GM23248 (cell line): ENCODE measurements at places on chromosomes 6 and 20. TPM values are rescaled to one million over a fixed set of nuclear protein-coding genes. Genes with fewer than 3 reads are reported as not detected.
A peak's percentile ranks its signal among the peaks of the same experiment; 100 is the strongest.

- H3K4me1 ChIP-seq, result peaks cover 21% of the 10 kb centered on the region
- peaks cover 38% of the 10 kb centered on the region for H3K36me3 ChIP-seq
- peak; percentile 42 for DNase-seq
- H3K27ac ChIP-seq, result peak overlapping the region; percentile 88
- H3K27me3 ChIP-seq, result no peaks in the 10 kb centered on the region
Observed at GRCh38 chr6:35469751-35470662, 1.8 kb downstream of the RPL10A start.

DNA sequence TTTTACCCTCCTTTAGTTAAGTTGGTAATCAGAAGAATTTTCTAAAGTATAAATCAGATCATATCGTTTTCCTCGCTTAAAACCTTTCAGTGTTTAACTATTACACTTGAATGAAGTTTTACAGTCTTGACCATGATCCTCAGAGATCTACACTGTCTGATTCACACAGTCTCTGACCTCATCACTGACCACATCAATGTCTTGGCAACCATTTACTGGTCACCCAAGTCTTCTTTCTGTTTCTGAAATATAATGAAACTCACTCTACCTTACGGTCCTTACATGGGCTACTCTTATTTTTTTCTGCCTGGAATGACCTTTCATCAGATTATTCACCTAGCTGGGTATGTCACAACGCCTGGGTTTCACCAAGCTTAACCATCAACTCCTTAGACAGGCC, 71.4 kb downstream of the ADGB start:
- peak; percentile 31 for DNase-seq
- H3K4me1 ChIP-seq, result no peaks in the 10 kb centered on the region
- H3K36me3 ChIP-seq, result no peaks in the 10 kb centered on the region
- H3K27ac ChIP-seq, result no peak overlapping the region
- no peak overlapping the region for H3K4me3 ChIP-seq

DNA sequence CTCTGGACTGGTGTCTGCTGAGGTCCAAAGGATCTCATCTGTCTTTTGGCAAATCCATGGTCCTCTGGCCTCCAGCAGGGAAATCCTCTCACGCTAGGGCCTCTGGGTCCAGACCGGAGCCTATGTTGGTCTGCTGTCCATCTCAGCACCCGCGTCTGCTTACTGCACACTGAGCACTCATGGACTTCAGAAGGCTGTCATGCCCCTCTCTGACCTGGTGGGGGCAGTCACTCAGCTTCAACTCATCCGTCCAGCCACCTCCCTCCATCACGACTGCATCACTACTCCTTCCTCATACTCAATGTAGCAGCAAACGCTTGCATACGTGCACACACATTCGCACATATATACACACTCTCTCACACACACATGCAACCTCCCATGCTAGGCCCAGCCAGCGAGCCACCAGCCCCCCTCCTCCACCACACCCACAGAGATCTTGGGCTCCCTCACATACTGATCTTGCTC, 33.3 kb downstream of the GABRR2 start:
- no peak overlapping the region for H3K27ac ChIP-seq
- no peaks in the 10 kb centered on the region for H3K4me1 ChIP-seq
- peaks cover 12% of the 10 kb centered on the region; the same call in 1 of the 2 replicates for H3K27me3 ChIP-seq
- H3K36me3 ChIP-seq, result no peaks in the 10 kb centered on the region
- H3K4me3 ChIP-seq, result no peak overlapping the region

GRCh38 chr6:21648475-21649050, 55.0 kb downstream of the SOX4 start:
- no peaks in the 10 kb centered on the region for H3K27me3 ChIP-seq
- H3K27ac ChIP-seq, result no peak overlapping the region
- H3K4me1 ChIP-seq, result no peaks in the 10 kb centered on the region
- H3K36me3 ChIP-seq, result no peaks in the 10 kb centered on the region
- DNase-seq, result no peak

GRCh38 chr6:108568551-108569305, 8.0 kb downstream of the FOXO3 start:
- H3K27me3 ChIP-seq, result no peaks in the 10 kb centered on the region
- peaks cover 18% of the 10 kb centered on the region for H3K36me3 ChIP-seq
- H3K27ac ChIP-seq, result no peak overlapping the region
- H3K4me1 ChIP-seq, result peaks cover 33% of the 10 kb centered on the region

Gene POU5F1
- total RNA-seq, result 0.22 TPM in 1 of 2 replicates, not detected in the other

Gene ELOVL4
- total RNA-seq, result 7.0 and 8.5 TPM in 2 replicates
